ENCODE measurements at places on chromosomes 5 and 9. TPM values are rescaled to one million over a fixed set of nuclear protein-coding genes. Genes with fewer than 3 reads are reported as not detected.

FOXD1 gene
- total RNA-seq: 0.74 TPM

C9 gene
- not detected for total RNA-seq

ABLIM3 gene
- 13.9 TPM for total RNA-seq

PPP2R2B gene
- 1.6 TPM for total RNA-seq

DBH gene
- total RNA-seq: not detected

LCN10 gene
- total RNA-seq: not detected

All from fibroblast of the aortic adventitia (primary cell).